Endodermal cell (in vitro differentiated cells): ENCODE measurements at places on chromosomes 4 and X.

- no peak for DNase-seq
Measured at GRCh38 chr4:33386764-33387163, 2666.6 kb downstream of the PCDH7 start.

DNA sequence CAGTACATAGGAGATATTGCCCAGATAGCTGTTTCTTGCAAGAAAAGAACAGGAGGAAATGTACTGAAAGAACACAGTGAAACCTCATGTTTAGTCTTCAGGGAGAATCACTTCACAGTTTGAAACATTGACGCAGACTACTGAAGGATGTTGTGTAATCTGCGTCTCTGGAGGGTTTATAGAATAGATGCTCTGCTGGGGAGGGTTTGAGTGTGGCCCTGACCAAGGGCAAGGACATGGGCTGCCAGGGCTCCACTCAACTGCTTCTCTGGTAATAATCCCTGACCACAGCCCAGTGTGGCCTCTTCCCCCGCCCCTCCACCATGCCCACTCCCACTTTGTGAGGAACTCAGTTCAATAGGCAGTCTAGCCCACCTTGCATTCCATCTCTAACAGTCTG is 15.8 kb upstream of the ACE2 start:
- no peak for DNase-seq

GRCh38 chrX:97416461-97416860 is 532.8 kb downstream of the RPA4 start:
- DNase-seq, result no peak

DNA sequence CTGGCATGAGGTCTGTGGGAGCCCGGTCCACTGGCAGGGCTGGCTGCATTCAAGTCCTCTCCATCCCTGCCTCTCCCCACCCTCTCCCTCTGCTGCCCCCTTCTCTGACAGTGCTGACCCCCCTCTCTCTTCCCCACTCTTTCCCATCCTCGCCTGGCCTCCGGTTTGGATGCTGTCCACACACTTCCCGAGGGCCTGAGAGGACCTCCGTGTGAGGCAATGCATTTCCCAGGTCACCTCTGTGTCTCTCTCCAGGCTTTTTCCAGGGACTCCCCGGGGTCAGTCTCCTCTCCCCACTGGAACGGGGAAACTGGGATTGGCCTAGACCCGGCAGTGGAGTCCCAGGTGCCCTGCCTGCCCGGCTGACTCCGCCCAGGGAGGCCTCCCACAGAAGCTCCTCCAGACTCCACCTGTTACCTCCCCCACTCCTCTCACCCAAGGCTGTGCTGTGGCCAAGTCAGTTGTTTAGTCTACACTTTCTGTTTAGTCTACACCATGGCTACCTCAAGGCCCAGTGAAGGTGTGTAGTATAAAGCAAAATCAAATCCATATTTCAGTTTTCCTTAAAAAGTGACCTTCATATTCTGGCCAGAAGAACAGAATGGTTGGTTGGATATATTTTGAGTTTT is 146.8 kb downstream of the PTTG2 start:
- no peak for DNase-seq
